ENCODE measurements at places on chromosomes 5 and 9.

GRCh38 chr5:141969783-141970771 lies 1.2 kb downstream of the RNF14 start:
- no peak for DNase-seq

- no peak for DNase-seq
Measured at GRCh38 chr5:149011728-149012127, 51.1 kb downstream of the SH3TC2 start.

DNA sequence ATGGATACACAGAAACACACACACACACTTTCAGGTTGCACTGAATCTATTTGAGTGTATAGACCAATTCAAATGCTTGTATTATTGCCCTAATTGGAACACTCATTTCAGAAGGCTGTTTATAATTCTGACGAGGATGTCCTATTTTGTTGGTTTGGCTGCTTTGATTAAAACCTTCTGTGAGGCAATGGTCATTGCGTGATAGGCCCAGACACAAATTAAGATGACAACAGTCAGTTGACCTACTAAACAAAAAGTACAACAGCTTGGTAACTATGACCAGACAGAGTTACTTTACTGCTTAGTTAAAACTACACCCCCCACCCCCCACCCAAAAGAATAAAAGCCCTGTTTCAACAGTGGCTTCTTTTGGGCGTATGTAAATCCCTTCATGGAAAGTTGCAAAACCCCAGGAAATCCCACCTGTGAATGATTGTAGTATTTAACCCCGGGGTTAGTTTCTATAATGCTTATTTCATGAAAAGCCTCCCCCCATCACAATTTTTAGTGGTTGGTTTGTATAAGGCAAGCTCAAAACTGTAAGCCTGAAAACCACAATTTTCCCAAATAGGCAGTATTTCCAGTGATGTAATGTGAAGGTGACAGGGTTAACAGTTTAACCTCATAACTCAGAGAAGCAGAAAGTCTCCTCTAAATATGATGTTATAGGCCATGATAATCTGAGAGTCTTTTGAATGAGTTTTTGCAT lies 340.8 kb downstream of the FGF10 start:
- no peak for DNase-seq

- DNase-seq: no peak
Measured at GRCh38 chr9:37531699-37532098, 44.5 kb downstream of the FBXO10 start.

DNA sequence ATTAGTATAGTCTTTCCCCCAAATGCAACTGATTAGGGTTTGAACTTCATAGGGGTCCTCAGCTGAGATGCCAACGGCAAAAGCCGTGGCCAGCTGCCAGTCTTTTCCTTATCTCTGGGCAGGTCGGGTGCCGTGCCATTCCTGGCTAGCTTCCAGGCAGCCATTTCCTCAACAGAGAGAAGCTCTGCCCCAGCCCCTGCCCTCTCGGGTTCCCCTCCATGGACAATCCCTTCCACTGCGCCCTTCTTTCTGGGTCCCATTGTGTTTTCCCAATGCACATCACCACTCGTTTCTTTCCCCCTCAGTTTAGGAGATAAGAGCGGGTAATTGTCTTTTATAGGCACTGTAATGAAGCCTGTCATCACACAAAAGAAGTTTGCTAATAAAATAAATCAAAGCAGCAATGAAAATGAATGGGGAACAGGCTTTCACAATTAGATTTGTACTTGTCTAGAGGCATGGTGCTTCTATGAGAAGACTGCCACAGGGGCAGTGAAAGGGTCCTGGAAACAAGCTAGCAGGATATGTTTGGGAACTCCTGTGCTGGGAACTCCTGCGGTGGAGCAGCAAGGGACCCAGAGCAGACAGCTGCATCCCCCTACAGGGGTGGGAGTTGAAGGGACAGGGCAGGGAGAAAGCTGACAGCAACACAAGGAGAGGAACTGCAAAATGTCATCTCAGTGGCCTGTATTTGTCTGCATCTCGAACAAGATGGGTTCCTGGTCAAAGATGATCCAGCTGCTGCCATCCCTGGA lies 48.0 kb upstream of the SAP30L start:
- no peak for DNase-seq

DNA sequence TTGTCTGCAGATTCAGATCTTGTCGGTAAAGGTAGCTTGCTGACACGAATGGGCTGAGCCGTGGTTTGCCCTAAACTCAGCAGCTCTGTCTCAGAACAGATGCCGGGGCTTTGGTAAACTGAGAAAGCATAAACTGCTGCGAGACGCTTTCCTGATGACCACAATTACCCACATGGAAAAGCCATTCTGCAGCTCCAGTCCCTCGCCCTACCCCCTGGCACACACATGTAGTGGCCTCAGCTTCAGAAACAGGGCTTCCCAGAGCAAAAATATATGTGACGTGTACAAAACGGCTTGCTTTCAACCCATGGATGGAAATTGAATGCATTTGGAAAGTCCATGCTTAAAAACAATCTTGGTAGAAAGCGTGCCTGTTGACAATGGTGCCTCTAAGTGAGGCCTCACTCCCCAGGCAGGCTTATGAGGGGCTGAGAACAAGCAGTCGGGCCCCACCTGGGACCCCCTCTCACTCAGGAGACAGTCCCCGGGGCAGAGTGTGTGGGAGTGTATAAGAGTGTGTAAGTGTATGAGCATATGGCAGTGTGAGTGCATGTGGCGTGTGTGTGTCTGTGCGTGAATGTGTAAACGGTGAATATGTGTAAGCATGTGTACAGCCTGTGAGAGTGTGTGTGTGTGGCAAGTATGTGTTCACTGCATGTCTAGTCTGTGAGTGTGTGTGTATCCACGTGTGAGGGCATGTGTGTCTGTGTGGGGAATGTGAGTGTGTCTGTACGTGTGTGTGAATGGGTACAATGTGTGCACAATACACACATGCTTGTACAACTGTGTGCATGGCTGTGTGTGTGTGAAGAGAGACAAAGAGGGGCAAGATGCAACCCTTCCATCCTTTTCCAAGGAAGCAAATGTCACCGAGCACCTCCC lies 88.2 kb upstream of the SMIM23 start:
- DNase-seq: no peak

DNA sequence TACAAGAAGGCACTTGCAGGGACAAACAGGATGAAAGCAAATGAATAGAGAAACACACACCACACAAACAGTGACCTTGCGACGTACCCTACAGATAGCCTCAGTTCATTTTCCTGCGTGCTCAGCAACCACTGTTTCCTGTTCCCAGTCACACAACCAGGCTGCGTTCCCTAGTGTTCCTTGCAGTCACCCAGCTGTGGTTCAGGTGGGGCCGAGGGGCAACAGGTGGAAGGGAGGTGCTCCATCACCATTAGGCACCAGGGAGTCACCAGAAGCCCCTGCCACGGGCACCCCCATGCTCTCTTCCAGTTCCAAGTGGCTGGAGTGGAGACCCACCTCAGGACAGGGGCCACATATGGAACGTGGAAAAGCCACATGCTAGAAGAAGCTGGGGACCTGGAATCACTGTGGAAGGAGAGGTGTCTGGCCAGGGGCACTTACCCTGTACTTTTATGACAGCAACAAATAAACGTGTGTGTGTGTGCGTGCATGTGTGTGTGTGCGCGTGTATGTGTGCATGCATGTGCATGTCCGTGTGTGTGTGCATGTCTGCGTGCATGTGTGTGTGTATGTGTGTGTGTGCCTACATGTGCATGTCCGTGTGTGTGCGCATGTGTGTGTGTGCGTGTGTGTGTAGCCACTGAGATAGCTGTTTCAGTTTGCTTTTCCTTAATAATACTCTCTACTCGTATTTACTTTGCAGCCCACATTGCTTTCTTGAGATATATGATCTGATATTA lies 18.8 kb upstream of the FCN2 start:
- DNase-seq: no peak

DNA sequence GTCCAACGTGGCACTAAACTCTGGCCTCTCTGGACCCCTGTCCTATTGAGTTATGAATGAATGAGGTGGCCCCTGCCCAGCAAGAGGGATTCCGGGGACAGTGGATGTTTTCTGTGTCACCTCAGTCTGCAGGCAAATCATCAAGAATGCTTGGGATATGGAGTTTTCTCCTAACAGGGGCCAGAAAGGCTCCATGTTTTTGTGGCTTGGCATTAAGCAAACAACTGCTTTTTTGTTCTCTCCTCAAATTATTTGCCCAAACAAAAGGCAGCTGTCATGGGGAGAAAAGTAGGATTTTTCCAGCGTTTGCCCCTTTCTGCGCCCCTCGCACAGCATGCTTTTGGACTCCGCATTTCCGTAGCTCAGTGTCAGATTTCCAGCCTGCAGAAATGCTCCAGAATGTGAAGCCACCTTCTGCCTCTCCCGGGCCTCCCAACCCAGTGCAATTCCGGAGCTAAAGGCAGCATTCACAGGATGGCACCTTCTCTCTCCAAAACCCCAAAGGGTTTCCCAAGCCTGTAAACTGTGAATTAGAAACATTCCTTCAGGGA lies 553.3 kb downstream of the CCDC171 start:
- no peak for DNase-seq

DNA sequence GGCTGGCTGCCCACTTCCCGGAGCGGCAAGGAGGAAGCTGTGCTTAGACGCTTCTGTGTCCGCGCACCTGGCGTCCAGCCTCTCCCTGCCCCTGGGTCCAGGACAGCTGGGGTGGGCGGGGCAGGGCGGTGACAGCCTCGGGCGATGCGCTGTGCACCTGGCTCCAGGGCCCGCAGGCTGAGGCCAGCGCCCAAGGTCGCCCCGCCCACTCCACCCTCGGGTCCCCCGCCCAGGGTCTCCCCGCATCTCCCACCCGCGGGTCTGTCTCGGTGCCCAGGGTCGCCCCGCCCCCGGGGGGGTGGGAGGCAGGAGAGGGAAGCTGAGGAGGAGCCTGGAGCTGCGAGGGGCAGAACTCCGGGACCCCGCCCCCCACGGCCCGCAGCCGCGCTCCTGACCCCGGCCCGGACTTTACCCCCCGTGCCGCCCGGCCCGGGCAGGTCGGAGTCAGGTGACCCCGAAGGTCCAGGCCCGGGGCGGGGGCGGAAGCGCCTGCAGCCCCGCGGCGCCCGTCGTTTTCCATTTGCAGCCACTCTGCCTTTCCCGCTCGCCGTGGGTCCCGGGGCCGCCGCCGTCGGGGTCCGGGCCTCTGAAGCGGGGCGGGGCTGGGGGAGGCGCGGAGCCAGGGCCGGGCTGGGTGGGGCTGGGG lies at the start of gene ENTPD8:
Gene ENTPD8, minus strand, starts transcription at position 69 of the 646 bp plus-strand sequence. CDS start 3,072 bp downstream, outside the sequence.
- no peak for DNase-seq

- no peak for DNase-seq
Measured at GRCh38 chr5:16600946-16601345, 15.9 kb downstream of the RETREG1 start.

DNA sequence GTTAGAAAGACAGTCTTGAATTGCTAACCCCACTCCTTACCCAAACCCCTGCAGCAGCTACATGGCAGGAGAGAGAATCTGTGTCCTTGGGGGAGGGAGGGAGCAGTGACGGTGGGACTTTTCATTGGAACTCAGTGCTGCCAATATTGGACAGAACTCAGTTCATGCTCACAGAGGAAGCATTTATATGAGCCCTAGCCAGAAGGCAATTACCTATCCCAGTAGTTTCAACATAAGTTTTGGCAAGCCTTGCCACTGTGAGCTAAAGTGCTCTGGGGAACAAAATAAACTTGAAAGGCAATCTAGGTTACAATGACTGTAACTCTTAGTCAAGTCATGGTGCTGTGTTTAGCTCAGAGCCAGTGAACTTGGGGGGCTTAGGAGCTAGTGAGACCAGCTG lies 1013.4 kb upstream of the COX7C start:
- no peak for DNase-seq

DNA sequence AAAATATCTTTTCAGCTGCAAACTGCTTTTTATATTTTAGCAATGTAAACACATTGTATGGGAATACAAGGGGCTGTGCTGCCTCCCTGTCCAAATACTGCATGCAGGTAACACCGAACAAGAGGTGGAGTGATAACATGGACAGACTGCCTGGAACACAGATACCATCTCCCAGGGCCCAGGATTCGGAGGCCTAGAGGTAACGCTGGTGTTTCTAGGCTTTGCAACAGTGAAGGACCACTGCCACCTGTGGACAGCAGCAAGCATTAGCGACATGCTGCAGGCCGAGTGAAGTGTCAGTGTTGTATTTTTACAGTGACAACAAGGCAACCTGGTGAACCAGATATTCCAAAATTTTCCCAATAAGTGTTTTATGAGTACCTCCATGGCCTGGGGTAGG lies 379.1 kb downstream of the DMRT2 start:
- no peak for DNase-seq

DNA sequence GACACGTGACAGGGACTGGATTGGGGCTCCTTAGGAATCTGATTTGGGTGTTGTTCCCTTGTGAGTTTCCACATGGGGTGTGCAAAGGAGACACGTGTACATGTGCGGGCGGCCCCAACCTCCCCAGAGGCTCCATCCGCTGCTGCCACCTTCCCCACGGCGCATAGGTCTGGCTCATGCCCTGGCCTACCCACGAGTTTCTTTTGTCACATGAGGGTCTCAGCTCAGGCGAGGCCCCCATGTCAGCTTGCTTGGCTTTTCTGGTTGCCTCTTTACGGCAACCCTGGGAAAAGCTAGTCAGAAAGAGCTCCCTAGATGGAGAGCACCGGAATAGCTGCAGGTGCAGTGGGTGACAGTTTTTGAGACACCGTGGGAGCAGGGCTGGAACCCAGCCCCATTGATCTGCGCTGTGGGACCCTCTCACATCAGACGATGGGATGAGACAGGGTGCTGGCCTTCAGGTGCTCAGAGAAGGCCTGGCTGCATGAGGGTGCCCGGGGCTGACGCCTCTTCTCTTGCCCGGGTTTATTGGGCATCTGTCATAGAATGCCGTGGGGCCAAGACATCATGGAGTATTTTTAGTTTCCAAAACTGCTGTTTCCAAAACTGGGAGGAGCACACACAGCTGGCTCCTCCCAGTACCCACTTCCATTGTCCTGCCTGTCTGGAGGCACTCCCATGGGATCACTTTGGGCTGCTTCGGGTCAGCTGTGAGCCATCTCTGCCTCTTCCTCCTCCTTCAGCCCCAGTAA lies 107.8 kb downstream of the WNK2 start:
- no peak for DNase-seq

DNA sequence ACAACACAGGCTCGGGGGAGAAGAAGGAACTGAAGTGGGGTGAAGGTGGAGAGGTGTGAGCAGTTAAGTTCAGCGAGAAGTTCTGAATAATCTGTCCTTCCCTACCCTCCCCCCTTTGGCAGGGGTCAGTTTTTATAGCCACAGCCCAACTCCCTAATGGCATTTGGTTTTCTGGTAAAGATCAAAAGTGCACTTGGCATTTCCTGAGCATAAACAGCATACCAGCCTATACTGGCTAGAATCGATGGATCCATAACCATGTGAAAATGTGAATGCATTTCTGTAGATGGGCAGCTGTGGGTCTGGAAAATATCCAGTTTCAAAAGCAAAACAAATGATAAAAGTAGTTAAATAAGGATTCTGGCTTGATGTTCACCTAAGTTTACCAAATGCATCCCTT lies 410.9 kb downstream of the PLK2 start:
- DNase-seq: no peak

- DNase-seq: no peak
Measured at GRCh38 chr5:173014671-173015070, 31.1 kb downstream of the ATP6V0E1 start.

GRCh38 chr9:12968093-12968492 lies 193.3 kb downstream of the LURAP1L start:
- DNase-seq: no peak

- no peak for DNase-seq
Measured at GRCh38 chr9:128862401-128862851, 19.3 kb downstream of the KYAT1 start.
